NCI-H187 treated with DMSO at 0.1 percent for 48 hours (cell line): ENCODE measurements at places on chromosomes 12 and 14.

GRCh38 chr12:119668324-119668841 lies 450 bp downstream of the PRKAB1 start:
- no peak for DNase-seq

- DNase-seq, result no peak
These were observed 438.4 kb upstream of the DCN start for GRCh38 chr12:91620992-91621391.

- DNase-seq, result peak; percentile 76
These were observed 12.2 kb downstream of the CTDSP2 start for GRCh38 chr12:57834086-57834876.

GRCh38 chr12:49948866-49949845 lies 1.4 kb upstream of the AQP2 start:
- DNase-seq, result no peak

DNA sequence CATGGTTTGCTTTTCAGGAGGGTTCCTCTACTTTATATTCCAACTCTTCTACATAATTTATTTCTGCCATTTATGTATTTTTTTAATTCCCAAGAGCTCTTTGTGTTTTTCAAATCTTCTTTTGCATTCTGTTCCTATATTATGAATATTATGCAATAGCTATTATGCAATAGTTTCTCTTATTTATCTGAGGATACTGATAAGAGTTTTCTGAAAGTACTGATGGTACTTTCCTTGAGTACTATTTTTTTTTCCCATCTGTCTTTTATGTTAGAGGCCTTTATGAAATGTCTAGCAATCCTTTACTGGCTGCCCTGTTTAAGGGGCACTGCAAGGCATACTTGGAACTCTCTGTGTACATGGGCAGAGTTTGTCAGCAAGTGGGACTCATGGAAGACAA lies 93.4 kb downstream of the SLC41A2 start:
- no peak for DNase-seq

DNA sequence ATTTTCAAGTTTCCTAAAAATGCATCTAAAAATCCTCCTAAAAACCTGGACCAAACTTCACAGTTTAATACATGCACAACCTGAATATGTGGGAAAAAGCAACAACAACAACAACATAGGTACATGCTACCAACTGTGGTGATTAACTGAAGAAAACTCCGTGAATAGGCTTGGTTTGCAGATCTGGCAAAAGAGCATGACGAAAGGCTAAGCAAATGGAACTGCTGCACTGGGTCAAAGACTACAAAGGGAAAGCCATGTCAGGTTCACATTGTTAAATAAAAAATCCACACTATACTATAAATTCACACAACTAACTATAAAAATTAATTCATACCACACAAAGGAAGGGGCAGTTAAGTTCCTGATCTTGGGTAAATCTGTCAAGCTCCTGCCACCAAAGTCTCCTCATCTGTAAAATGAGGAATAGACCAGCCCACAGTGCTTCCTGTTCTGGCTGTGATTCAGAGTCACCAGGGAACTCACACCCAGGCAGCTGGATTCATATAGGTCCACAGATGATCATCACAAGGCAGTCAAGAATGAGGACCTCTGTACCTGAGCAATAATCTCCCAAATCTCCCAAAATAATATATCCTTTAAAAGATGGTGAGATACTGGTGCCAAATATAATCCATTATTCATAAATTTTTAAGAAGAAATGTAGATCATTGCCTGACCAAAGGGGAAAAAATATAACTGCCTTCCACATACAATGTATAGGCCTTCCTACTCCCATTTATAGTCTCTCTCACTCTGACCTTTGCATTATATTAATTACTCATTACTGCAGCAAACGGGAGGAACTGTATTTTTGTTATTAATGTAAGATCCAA lies 7.0 kb downstream of the CORO1C start:
- DNase-seq, result no peak

GRCh38 chr12:25497021-25497420 lies 56.1 kb downstream of the LMNTD1 start:
- DNase-seq, result no peak

DNA sequence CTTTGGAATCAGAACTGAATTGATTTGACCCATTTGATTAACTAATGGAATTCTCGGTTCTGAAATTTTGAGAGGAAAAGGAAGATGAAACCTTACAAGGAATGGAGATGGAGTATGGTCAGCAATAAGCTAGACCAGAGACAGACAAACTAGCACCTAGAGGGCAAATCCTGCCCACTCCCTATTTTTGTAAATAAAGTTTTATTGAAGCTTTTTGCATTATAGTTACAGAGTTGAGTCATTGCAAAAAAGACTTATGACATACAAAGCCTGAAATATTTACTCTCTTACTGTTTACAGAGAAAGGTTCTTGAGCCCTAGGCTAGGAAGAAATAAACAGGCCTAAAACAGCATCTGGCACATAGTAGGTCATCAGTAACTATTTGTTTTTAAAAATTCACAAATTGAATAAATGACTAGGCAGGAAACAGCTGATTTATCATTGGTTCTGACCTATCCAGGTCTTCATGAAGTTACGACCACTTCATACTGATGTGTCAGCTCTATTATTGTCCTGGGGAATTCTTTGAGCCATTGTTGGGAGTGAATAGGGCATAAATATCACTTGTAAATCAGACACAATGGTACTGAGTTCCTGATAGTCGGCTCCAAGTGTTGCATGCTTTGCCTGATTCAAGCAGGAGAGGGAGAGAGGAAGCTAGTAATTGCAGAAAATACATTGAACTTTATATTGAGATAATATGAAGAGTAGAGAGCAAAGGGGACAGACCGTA lies 14.6 kb upstream of the STAB2 start:
- DNase-seq, result no peak

GRCh38 chr12:27304856-27305255 lies 27.8 kb upstream of the BMAL2 start:
- DNase-seq, result no peak

GRCh38 chr14:74682169-74682952 lies 30.5 kb downstream of the AREL1 start:
- DNase-seq, result no peak

DNA sequence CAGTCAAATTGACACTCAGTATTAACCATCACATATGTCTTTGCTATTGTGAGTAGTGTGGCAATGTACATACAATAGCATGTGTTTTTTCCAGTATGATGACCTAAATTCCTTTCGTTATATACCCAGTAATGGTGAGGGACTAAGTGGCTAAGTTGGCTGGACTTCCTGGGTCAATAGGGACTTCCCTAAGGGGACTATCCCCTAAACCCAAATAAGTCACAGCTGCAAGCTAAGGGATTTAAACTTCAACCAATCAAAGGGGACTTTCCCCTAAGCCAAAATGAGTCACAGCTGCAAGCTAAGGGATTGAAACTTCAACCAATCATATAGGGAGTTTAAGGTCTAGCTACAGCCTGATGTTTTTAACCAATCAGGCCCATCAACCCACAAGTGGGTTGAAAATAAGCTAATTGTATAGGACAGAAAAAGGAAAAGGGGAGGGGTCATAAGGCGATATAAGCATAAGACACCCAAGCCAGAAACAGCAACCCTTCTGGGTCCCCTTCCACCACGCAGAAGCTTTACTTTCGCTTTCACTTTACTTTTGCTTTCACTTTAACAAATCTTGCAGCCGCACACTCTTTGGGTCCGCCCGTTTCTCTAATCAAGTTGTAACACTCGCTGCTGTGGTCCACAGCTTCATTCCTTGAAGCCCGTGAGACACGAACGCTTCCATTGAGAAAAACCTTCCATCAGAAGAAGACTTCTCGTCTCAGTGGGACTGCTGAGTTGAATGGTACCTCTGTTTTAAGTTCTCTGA lies 404.4 kb downstream of the FLRT2 start:
- peak; percentile 29 for DNase-seq

DNA sequence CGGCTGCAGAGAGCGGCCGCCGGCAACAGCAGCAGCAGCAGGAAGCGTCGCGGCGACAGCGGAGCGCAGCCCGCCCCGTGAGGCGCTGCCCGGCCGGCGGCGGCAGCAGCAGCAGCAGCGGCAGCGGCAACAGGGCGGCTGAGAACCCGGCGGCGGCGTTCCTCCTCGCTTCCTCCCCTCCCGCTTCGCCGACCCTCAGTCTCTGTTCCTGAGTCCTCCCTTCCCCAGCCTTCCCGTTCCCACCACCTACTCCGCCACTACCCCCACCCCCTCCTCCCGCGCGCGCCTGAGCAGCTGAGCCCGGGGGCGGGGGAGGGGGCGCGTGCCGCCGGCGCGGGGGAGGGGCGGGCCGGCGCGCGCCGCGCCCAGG lies 310 bp downstream of the BICDL1 start:
- no peak for DNase-seq

DNA sequence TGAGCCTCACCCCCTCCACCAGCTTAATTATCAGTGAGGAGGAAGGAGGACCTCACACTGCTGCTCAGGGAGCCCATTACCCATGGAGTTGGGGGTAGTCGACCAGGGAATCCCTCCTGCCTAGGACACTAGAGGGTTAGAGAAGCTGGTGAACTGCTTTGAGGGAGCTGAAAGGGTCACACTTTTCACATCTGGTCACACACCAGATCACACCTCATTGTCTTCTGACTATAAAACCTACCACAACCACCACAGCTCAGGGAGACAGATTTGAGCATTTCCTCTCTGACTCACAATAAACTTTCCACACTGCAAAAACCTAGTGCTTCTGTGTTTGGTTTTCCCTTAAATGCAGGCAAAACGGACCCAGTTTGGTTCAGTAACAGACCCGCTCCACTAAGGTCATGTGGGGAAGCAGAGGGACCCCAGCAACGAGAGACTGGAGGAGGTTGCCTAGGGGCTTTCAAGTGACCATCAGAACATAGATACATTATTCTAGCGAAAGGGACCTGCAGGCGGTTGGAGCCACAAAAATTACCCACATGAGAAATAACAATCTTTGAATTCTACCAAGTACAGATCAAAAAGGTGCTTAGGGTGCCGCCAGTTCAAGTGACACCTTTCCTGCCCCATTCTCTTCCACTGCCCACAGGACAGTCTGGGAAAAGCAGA lies 151.4 kb upstream of the AVPR1A start:
- DNase-seq, result no peak
